ENCODE measurements at places on chromosomes 1 and 21.

DNA sequence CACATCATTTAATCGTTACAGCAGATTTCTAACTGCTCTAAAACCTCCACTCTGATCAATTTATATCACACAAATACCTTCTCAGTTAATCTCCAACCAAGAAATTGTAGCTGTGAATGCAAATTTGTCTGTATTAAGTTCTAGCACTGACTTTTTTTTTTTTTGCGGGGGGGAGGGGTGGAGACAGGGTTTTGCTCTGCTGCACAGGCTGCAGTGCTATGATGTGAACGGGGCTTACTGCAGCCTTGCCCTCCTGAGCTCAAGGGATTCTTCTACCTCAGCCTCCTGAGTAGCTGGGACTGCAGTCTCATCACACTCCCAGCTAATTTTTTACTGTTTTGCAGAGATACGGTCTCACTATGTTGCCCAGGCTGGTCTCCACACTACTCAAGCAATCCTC lies 163.6 kb downstream of the RERE start:
- DNase-seq, result no peak

DNA sequence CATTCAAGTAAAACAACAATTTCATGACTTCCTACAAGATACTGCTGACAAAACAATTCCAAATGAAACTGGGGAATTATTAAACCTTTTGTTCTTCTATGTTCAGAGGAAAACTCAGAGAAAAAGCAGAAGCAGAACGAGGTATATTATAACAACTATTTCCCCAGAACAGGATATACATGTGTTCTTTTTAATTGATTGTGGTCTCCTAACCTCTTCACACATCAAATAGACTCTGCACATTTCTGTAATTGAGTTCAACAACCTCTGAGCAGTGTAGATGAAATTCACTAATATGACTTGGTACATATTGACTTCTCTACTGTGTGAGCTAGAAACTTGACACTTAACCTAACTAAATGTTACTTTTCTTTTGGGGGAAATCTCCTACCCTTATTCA lies 584.2 kb downstream of the NEGR1 start:
- DNase-seq, result no peak

DNA sequence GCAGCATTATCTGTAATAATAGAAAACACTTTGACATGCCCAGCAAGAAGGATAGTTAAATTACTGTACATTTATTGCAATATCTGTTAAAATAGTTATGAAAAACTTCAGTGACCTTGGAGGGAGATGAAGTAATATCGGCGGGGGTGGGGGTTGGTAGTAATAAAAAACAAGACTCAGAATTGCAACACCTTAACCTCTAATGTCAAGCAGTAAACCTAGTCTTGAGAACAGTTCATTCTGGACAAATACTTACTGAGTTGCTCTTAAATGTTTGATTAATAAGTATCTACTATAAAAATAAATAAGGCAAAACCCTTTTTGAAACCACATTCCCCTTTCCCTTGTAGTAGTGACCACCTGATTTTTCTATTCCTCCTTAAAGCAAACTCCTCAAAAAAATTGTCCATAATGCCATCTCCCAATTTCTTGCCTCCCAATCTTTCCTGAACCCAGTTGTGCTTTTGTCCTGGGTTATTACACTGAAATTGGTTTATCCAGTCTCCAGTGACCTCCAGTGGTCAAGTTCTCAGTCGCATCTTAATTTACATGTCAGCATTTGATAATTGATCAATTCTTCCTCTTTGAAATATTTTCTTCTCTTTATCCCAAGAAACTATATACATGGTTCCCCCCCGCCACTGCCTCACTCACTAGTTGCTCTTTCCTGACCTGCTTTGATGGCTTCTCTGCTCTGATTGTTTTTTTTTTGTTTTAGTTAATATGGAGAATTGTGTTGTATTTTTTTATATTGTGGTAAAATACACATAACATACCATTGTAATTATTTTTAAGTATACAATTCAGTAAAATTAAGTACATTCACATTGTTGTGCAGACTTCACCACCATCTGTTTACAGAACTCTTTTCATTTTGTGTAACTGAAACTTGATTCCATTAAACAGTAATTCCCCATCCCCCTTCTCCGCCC lies 36.8 kb downstream of the RAP1A start:
- DNase-seq, result peak; percentile 23

- no peak for DNase-seq
These were observed 16.6 kb upstream of the RNF19B start for GRCh38 chr1:32981003-32981901.

DNA sequence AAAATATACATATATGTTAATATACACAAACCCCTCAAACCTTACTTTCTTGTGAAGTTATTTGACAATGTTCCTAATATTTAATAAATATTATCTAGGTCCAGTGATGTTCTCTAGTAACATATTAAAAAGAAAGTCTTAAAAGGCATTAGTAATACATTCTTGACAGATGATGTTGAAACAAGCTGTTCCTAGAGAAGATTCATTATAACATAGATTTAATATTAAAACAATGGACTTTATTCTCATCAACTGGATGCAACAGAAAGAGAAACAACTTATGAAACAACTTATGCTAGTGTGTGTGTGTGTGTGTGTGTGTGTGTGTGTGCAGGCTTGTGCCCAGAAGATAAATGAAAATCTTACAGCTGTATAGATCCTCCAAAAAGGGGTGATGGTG lies 68.5 kb upstream of the PLXNA2 start:
- DNase-seq, result no peak

DNA sequence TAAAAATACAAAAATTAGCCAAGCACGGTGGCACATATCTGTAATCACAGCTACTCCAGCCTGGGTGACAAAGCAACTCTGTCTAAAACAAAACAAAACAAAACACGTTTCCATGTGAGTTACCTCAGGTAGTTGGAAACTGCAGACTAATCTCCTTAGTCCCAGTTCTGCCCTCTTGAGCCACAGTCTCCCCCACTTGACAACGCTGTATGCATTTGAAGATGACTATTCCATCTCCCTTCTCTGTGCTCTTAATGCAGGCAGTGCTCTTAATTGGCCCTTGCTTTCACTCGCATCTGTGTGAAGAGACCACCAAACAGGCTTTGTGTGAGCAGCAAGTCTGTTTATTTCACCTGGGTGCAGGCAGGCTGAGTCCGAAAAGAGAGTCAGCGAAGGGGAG lies 19.6 kb upstream of the DHCR24 start:
- no peak for DNase-seq

GRCh38 chr1:109910123-109910962 lies at the start of gene CSF1:
CSF1 (plus strand) TSS chr1:109910849; CDS start chr1:109911024, 175 bp downstream.
- peak; percentile 71 for DNase-seq

GRCh38 chr1:236953151-236953700 lies 51.0 kb downstream of the MT1HL1 start:
- no peak for DNase-seq

- no peak for DNase-seq
These were observed 32.6 kb downstream of the TRIM67 start for GRCh38 chr1:231194476-231194842.

- no peak for DNase-seq
These were observed 50.3 kb downstream of the NFASC start for GRCh38 chr1:204920967-204921366.

DNA sequence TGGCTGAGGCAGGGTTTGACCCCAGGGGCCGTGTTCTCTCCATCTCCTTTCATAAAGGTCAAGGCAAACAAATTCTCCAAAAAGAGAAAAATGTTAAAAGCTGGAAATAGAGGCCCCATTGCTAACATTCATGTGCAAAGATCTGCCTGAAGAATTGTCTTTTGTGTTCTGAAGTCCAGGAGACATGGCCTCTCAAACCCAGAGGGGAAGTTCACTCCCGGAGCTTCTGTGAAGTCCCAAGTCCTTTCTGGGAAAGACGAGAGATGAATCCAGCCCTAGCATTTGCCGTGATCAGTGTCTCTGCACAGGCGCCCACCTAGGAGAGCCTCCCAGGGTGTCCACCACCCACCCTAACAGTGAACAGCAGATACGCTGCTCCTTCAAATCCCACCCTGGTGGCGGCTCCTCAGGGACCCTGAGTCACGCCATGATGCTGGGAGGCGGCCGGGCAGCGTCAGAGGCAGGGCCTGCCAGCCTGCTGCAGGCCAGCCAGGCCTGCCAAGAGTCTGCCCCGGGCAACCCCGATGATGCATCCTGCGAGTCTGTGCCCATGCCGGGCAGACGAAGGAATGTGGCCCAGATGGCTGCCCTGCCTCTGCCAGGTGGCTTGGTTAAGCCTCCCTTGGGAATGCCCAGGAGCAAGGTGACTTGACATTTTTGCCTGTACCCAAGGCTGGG lies 5.2 kb upstream of the C2CD2 start:
- DNase-seq, result no peak

DNA sequence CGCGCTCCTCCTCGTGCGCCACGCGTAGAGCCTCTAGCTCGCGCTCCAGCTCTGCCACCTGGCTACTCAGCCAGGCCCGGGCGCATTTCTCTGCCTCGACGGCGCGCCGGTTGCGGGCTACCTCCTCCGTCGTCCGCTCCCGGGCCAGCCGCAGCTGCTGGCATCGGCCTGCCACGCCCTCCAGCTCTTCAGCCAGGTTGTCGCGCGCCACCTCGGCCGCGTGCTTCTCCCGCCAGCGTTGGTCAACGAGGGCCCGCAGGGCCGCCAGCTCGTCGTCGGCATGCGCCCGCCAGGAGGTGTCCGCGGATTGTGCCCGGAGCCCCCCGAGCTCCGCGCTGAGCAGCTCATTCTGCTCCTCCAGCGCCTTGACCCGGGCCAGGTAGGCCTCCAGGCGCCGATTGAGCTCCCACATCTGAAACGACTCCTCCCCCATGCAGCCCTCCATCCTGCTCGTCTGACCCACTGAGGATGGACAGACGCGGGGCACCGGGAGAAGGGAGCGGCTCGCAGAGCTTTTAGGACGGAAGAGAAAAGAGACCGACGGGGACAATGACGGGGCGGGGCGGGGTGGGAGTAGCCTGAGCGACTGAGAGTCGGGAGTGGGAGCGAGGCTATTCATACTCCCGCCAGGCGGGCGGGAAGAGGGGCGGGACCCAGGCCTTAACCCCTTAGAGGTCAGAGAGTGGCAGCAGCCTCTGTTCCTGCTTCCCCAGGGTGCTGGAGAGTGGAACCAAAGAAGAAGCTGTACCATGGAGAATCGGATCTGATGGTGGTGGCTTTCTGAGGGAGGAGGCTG lies at the start of gene NES:
NES (minus strand) TSS at position 588 of the 796 bp plus-strand sequence; CDS start at position 445, 143 bp downstream.
- DNase-seq, result no peak

- no peak for DNase-seq
These were observed 54.1 kb downstream of the ENAH start for GRCh38 chr1:225598847-225599246.

- DNase-seq, result no peak
These were observed 38.2 kb upstream of the KIRREL1 start for GRCh38 chr1:157955221-157955620.

- DNase-seq, result no peak
These were observed 18.6 kb downstream of the RHOU start for GRCh38 chr1:228753786-228754360.

GRCh38 chr1:230303822-230304221 lies 122.3 kb downstream of the PGBD5 start:
- no peak for DNase-seq

GRCh38 chr1:221644663-221645258 lies 97.1 kb downstream of the DUSP10 start:
- DNase-seq, result no peak

GRCh38 chr1:246577720-246578106 lies 11.5 kb downstream of the CNST start:
- DNase-seq, result no peak

GRCh38 chr1:54255026-54255702 lies 55.2 kb downstream of the MRPL37 start:
- DNase-seq, result no peak

DNA sequence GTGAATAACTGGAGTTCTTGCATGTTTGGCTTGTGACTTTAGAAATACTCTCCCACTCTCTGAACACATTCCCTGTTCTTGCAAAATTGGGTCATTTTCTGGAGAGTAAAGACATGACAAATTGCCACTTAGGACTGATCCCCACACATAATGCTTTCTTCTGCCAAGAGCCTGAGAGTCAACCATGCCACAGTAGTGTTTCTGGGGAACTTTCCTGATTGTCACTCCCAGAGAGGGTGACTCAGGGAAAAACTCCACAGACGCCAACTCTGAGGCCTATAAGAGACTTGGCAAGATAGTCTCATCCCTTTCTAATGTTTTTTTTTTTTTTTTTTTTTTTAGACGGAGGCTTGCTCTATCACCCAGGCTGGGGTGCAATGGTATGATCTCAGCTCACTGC lies 157.8 kb downstream of the ATG4C start:
- no peak for DNase-seq

DNA sequence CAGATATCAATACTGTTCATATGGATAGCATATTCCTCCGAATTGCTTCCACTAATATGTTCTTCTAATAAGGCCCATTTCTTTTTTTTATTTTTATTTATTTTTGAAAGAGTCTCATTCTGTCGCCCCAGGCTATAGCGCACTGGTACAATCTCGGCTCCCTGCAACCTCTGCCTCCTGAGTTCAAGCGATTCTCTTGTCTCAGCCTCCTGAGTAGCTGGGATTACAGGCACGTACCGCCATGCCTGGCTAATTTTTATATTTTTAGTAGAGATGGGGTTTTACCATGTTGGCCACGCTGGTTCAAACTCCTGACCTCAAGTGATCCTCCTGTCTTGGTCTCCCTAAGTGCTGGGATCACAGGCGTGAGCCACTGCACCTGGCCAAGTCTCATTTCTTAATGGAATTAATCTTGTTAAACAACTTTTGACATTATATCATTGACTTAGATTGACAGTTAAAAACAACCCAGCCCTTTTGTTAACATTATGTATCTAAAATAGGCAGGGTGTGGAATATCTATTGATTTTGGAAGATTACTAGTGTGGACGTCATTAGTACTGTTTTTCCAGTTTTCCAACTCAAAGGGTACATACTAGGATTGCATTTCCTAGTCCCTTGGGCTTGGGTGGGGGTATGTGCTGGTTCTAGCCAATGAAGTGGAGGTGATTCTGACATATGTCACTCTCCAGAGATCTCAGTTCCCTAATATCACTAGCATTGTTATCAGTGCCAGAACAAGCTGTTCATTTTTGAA lies 281.4 kb downstream of the GRIK1 start:
- DNase-seq, result no peak

DNA sequence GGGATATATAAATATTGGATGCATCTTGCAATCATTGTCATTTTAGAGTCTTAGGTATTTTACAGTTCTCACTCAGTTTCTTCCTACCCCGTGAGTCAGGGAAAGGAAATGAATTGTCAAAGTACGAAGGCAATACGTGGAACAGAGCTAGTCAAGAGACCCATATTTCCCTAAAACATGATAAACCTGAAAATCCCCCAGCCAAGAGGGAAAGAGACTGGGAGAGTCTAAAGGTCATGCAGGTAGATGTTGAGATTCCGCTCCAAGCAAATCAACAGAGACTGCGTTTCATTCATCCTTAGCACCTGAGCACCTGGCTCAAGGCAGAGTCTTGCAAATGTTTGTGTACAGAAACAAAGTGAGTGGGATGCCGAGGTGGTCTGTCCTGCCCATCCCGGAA lies 58.0 kb downstream of the SH3GLB1 start:
- DNase-seq, result no peak

DNA sequence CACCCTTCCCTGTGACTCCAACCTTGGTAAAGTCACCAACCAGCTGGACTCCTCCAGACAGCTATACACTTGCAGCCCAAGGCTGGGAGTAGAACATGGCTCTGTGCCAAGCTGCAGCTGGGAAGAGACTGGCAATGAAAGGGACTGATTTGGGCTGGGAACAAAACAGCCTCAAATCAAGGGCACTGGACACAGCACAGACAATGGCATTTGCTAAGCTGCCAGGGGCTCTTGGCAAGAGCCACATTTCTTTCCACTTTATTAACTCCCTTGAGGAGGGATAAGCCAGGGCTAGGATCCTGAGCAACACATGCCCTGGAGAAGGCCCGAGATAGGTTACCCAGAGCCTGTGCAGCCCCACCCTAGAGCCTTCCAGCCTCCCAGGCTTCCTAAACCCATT lies 12.0 kb downstream of the SYT11 start:
- DNase-seq, result no peak

- DNase-seq, result peak; percentile 68
These were observed at the start of gene RGL1 for GRCh38 chr1:183804916-183805841. RGL1 (plus strand) TSS chr1:183805120; CDS start chr1:183805298, 178 bp downstream.
